ENCODE measurements at places on chromosomes 7 and 10.
A peak's percentile ranks its signal among the peaks of the same experiment; 100 is the strongest.

DNA sequence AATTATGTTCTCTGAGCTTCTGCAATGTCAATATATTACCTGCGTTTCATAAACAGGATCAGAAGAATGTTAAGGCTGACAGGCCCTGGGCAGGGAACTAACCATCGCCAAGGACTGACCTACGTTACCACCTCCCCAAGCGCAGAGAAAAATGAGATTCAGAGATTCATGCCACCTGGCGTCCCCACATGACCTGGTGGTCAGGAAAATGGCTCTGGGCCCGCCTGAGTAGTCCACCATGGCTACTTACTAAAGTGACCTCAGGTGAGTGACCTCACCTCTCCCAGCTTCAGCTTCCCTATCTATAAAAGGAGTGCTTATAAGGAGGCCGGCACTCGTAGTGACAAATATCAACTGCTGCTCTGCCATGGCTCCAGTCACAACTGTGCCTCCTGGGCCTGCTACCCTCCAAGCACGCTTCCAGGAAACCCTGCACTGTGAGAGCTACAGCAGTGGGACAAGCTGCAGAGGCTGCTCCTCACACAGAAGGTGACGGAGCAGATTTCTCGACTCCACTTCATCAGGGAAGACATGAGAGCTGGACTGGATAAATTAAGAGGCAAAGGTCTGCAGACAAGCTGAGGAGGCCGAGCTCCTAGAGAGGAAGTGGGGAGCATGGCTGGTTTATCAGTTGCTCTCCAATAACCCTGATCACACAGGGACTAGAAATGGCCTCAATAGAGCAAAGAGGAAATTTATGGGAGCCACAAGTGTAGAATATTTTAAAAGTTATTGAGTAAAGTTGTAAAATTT is 103.0 kb downstream of the RNF216 start:
- DNase-seq: no peak

GRCh38 chr7:41811941-41812340 is 109.1 kb upstream of the INHBA start:
- DNase-seq: no peak

GRCh38 chr10:110651044-110651958 is 7.2 kb downstream of the RBM20 start:
- DNase-seq: no peak

- DNase-seq: peak; percentile 30
Measured at GRCh38 chr10:87093632-87094372, 841 bp downstream of the GLUD1 start.

GRCh38 chr7:156305351-156305750 is 335.2 kb upstream of the RNF32 start:
- DNase-seq: no peak

DNA sequence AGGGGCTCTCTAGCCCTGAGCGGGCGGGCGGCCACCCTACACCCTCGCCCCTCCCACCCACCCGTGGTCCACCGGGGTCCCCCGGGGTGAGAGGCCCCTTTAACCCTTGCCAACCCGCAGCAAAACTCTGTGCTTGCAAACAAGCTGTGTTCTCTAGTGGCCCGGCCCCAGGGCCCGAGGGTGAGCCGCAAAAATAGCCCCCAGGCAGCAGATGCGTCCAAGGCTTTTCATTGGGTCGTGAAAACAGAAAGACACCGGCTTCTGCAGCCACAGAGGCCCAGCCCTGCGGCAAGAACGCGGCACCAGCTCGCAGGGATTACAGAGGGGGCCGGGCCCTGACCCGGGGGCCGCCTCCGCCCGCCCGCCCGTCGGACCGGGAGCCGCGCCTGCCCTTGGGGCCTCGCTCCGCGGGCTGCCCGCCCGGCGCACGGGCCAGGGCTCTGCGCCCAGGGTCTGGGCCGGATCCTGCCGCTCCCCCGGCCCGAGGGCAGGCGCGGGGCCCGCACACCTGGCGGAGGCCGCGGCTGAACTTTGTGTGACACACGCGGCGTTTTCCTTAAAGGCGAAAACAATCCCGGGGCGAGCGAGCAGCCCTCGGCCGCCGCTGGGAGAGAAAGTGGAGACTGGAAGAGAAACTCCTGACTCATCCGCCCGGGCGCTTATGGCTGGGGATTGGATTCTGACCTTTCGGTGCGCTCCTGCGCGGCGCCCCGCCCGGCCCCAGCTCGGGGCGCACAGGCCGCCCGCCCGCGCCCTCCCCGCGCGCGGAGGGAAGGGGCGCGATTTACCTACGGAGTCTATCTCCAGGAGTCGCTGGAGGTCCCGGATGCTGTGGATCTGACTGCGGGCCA is 2.8 kb downstream of the PDGFA start:
- no peak for DNase-seq

- no peak for DNase-seq
Measured at GRCh38 chr7:117755136-117755535, 118.1 kb downstream of the CTTNBP2 start.

GRCh38 chr10:112896273-112896672 is 53.8 kb upstream of the TCF7L2 start:
- DNase-seq: no peak

DNA sequence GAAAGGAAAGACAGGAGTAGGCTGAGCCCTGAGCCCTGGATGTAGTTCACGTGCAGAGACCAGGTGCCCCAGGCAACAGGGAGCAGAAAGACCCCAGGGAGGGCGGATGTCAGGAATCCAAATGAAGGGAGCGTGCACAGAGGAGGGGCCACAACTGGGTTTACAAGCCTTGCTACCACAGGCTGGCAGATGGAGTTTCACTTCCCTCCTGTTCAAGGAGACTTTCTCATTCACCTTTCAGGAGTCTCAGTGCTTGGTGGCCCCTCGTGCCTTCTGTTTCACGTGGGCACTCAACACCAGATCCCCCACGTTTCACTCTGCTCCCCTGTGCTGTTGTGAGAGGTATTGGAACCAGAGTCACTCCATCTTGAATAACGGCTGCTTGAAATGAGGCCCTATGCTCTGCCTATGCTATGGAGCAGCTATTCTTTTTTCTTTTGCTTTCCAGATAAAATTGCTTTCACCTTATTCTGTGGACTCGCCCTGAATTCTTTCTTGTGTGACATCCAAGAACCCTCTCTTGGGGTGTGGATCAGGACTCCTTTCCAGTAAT is 601.4 kb upstream of the IGFBP3 start:
- DNase-seq: no peak

DNA sequence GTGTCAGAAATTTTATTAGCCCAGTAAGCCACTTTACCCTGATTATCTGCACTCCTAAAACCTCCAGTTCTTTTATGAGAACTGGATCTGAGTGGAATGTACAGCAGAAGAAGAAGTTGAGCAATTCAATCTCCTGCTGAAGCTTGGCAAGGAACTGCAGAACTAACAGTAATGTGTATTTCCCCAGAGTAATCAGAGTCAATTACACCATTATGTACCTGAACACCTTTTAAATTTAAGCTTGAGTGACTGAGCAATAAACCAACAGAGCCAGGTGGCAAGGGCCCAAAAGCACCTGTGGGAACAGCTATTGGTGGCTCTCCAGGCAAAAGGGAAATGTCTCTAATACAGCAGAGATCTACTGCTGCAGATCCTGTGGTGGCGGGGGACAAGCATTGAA is 40.1 kb upstream of the AKR1C2 start:
- DNase-seq: no peak

DNA sequence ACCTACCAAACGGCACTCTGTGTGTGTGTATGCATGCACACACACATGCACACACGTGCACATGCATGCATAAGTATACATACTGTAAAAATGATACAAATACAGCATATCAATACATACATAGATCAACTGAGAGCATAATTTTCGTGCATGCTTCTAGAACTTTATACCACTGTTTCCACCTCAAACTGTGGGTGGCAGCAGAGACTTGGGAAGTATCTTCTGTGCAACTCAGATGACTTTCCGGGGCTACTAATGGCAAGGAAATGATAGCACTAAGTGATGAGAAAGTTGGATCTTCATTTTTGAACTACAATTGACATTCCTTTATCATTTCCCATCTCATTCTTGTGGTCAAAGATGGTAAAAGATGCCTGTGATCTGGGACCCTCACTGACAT is 570.7 kb downstream of the REEP3 start:
- DNase-seq: no peak
